ENCODE measurements at places on chromosomes 5 and 9.
A peak's percentile ranks its signal among the peaks of the same experiment; 100 is the strongest.

- DNase-seq, result no peak
Measured at GRCh38 chr5:82735160-82735789, 341.9 kb downstream of the TMEM167A start.

- peak; percentile 75 for DNase-seq
Measured at GRCh38 chr5:38193015-38193581, 65.3 kb upstream of the EGFLAM start.

- DNase-seq, result no peak
Measured at GRCh38 chr9:1535051-1535450, 480.1 kb upstream of the SMARCA2 start.

DNA sequence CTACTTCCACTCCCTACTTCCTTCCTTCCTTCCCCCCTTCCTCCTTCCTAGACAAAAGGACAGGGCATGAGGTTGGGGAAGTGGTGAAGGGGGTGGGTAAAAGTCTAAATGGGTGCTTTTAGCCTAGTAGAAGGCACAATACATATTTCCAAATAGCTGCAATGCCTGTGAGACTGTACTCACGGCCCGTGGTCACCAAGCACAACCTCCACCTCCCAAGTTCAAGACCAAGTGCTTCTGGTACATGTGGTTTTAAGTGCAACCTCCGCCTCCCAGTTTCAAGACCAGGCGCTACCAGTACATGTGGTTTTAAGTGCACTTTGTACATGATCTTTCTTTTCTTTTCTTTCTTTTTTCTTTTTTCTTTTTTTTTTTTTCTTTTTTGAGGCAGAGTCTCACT lies 14.5 kb upstream of the NTNG2 start:
- no peak for DNase-seq

DNA sequence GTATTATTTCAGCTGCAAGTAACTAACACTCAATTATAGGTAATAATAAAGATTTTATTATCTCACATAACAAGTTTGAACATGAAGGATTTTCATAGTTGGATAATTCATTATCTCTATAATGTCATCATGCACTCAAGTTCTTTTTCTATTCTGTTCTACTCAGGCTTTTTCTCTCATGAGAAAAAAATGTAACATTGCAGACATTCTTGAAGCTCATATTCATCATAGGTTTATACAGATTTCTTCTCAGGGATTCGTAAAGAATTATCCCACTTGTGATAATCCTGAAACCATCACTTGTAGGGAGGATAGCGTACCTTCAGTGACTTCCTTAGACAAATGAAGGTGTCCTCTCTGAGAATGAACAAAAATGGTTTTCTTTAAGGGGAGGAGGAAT lies 150.3 kb downstream of the XRCC4 start:
- no peak for DNase-seq

DNA sequence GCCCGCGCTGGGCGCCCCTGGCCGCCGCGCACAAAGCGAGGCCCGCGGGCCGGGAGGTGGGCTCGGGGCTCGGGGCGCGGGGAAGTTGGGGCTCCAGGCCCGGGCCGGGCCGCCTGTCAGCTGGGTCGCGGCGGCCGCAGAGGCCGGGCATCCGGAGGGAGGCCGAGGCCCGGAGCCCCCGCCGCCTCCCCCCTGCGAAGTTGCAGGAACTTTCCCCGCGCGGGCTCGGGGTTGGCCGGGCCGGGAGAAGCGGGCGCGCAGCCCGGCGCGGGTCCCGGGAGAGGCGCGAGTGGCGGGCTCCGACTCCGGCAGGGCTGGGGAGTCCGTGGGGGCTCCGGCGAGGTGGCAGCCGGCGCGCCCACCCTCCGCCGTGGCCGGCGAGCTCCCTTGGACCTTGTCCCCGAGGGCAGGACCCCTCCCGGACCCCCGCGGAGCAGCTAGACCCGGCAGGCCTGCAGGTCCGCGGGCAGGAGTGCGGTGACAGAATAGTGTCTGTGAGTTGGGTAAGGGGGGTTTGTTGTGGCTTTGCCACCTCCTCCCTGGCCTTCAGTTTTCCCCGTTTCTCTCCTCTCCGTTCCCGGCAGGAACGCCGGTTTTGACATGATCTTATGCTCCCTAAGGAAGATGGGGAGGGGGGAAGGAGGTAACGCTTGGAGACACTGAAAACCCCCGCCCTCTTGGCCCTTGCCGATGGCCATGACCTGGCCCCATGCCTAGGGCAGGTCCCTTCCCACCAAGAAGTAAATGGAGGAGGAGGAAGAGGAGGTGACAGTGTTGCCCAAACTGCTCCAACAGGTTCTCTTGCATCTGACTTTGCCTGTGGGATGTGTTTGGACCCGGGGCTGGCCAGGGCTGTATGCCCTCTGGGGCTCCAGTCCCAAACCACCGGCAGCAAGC lies 942 bp downstream of the PHF2 start:
- DNase-seq, result peak; percentile 33

DNA sequence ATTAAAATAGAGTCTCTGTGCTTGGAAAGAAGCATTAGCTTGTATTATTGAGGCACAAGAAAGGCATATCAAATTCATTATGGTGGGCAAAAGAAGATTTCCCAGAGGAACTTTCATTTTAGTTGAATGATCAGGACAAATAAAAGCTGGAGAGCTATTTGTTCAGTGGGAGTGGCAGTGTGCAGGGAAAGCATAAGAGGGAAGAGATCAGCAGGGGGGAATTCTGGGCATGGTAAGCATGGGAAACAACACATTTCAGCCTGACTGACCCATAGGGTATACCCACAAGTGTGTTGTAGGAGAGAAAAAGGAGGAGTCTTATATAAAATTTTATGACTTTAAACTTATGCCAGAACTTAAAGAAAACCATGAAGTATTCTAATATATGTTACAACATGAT lies 167.7 kb upstream of the RASA1 start:
- no peak for DNase-seq

GRCh38 chr5:127911619-127912018 lies 171.9 kb upstream of the SLC12A2 start:
- DNase-seq, result no peak

GRCh38 chr9:84939774-84940173 lies 270.2 kb downstream of the NTRK2 start:
- DNase-seq, result peak; percentile 37

DNA sequence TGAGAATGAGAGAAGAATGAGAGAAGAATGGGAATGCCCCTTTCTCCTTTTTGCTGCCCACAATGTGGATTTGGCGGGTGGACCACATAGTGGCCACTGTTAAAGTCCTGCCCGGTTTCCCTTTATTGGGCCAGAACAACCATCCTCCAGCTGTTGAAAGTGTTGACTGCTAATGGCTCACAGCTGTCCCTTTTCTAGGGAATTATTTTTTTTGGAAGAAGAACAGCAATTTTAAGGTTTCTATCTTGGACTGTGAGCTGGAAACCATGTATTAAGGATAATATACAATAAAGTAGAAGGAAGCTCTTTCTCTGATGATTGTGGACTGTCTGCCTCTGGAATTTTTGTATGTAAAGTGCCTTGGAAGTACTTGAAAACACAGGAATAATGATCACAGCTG lies 185.9 kb downstream of the DMRT2 start:
- no peak for DNase-seq

DNA sequence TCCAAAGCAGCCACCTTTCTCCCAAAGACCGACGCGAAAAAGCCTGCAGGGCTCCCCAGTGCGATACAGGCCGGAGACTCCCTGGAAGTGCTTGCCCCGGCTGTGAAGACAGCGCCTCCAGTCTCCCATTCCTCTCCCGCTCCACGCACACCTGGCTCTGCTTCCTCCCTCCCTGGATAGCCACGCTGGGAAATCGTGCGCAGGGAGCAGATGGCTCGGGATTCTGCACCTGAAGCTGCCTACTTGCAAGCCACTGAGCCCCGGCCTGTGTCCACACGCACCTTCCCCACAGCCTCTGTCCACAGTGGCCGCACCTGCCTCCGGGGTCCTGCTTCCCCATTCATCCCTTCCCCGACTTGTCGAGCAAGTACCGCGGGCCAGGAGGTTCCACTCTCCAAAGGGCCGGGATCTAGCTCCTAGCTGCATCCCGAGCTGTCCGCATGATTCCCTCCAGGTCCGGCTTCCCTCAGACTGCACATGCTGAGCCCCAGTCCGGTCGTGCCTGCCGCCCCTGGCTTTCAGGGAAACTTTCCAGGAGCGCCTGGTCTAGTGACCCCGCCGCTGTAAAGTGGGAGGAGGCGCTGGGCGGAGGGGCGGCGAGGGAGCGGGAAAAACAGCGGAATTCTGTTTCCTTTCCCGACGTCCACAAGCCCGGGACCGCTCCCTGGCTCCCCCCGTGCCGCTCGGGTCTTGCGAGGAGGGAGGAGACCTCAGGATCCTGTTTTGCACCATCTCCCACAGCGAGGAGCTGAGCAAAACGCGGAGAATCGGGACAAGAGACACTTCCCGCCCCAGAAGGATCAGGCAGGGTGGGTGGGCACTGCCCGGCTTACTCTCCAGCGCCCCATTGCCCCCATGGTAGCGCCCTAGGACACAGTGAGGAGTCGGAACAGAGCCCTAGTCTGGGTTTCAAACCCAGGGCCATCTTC lies 2.0 kb downstream of the SEMA6A start:
- DNase-seq, result peak; percentile 74

GRCh38 chr5:76256116-76256889 lies 146.8 kb upstream of the IQGAP2 start:
- peak; percentile 84 for DNase-seq

DNA sequence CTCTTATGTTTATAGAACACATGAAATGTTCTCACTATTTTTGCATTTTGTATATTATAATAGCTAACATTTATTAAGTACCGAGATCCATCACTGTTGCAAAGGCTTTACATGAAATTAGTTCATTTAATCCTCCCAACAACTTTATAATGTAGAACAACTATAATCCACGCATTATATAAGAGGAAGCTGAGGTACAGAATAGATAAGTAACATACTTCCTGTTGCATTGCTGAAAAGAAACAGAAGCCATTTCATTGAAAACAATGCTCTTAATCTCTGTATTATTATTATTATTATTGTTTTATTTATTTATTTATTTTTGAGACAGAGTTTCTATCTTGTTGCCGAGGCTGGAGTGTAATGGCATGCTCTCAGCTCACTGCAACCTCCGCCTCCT lies 7.9 kb upstream of the INSYN2B start:
- DNase-seq, result no peak

- DNase-seq, result no peak
Measured at GRCh38 chr9:134283111-134283515, 43.1 kb upstream of the RXRA start.

All from mesendoderm (in vitro differentiated cells).